ENCODE measurements at places on chromosomes 5 and 9.
A peak's percentile ranks its signal among the peaks of the same experiment; 100 is the strongest.

GRCh38 chr9:74760031-74760700 lies 127.6 kb downstream of the TRPM6 start:
- DNase-seq = no peak

GRCh38 chr5:6183391-6184390 lies 194.7 kb downstream of the MED10 start:
- DNase-seq = no peak

GRCh38 chr9:89619424-89620138 lies 14.8 kb downstream of the GADD45G start:
- no peak for DNase-seq

GRCh38 chr5:5139777-5140478 lies at the start of gene ADAMTS16:
TSS of gene ADAMTS16 (plus strand) at chr5:5140330. CDS start at chr5:5140468, 138 bp downstream.
- DNase-seq = no peak

- peak; percentile 44 for DNase-seq
Observed at GRCh38 chr9:72951520-72952380, 1.1 kb downstream of the ALDH1A1 start.

GRCh38 chr5:186091-187041 lies 4.9 kb upstream of the LRRC14B start:
- DNase-seq = peak; percentile 58

DNA sequence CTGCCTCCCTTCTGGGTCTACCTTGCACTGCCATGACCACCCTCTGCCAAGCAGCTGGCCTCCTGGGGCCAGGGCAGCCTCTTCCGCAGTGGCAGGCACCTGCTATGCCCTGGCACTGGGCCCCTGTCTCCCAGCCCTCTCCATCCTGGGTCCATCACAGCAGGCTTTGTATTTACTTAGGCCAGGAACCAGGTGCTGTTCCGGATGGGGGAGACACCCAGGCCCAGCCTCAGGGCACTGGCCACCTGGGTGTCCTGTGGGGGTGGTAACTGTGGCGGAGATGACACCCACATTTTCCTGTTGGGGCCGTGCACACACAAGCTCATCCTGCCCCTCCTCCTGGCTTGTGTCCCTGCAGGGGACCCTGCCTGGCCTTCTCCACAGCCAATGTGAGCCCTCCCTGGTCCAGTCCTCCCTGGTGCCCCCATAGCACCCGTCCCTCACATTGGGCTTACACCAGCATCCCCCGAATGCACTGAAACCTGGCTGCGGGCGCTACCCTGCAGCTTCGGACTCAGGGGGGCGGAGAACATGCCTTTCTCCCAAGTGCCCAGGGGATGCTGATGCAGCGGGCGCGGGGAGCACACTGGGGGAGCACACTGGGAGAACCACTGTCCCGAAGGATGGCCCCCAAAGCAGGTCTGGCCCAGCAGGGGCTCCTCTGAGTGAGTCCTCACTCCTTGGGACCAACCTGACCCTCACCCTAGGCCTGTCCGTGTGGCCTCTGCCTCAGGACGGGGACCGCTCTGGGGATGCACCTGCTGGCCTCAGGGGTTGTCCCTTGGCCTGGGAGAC lies 17.9 kb downstream of the FAM163B start:
- no peak for DNase-seq

GRCh38 chr5:143093452-143094086 lies 309.9 kb downstream of the NR3C1 start:
- no peak for DNase-seq

GRCh38 chr5:135826994-135827671 lies 7.3 kb upstream of the SLC25A48 start:
- DNase-seq = no peak

- DNase-seq = no peak
Observed at GRCh38 chr5:5887833-5888232, 465.4 kb downstream of the ICE1 start.

- DNase-seq = no peak
Observed at GRCh38 chr5:140554454-140554853, 2.8 kb downstream of the SRA1 start.

- no peak for DNase-seq
Observed at GRCh38 chr5:81068635-81069034, 108.5 kb downstream of the RASGRF2 start.

DNA sequence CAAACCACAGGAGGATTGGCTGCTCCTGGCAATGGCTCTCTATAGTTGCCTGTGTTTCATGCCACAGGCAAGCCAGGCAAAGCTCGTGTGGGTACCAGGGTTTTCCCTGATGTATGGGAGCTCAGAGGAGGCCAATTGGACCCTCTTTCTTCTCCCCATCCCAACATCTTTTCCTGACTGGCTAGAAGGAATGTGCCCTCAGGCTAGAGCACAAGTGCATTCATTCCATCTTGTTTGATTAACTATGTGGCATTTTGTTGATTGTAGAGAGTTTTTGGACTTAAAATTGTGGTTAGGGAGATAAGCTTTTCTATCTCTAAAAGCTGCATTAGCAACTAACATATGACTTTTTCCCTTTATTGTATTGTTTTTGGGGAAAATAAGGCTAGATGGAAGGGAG lies 561.3 kb downstream of the PSAT1 start:
- no peak for DNase-seq

DNA sequence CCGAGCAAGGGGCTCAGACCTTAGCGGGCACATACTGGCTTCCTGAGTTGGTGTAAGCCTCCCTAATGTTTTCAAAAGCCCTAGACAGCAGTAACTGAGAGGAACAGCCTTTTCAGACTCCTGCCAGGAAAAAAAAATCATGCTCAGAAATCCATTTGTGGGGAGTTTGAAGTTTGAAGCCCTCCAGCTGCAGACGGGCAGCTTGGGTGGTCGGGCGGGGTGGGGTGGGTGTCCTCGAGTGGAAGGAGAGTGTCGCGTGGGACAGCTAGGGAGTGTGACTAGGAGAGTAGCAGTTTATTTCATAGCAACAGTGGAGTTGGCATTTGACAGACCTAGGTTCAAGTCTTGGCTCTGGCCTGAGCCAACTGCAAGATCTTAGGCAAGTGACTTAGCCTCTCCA lies 90.7 kb upstream of the PITX1 start:
- DNase-seq = no peak

GRCh38 chr5:164361986-164362385 lies 856.6 kb downstream of the MAT2B start:
- DNase-seq = no peak

GRCh38 chr5:113293975-113294310 lies 140.8 kb downstream of the TSSK1B start:
- peak; percentile 68 for DNase-seq

DNA sequence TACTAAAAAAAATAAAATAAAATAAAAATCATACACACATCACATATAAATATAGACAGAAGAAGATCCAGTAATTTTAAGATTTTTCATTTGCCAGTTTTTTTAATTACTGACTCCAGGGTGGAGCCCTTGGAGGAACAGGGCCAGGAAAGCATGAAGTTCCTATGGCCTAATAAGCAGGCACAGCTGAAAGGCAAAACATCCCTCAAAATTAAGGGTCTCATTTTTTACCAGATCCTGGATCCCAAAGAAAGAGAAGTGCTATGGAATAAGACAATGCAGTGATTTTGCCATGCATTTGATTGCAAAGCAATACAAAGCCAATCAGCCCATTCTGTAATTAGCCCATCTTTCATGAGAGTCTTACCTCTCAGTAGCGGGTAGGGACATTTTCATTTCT lies 11.3 kb upstream of the DTWD2 start:
- no peak for DNase-seq

GRCh38 chr9:1005043-1005667 lies 28.7 kb downstream of the DMRT3 start:
- peak; percentile 52 for DNase-seq

DNA sequence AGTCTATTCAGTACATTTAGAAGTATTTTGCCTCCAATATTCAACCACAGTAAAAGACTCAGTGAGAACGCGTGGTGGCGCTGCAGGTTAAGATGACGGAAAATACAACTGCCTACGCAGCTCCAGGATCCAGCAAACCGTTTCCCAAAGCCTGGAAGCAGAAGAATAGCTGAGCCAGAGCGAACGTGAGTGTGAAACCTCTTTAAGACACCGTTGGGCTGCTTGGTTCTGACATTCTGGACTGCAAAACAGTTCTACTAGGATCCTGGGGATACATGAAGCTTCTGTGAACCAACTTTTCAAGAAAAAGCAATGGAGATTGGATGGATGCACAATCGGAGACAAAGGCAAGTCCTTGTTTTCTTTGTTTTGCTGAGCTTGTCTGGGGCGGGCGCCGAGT lies at the start of gene PCDHB16:
Gene PCDHB16, plus strand, starts transcription at position 140 of the 400 bp plus-strand sequence. Its CDS starts 173 bp downstream, at position 313.
- peak; percentile 16 for DNase-seq

DNA sequence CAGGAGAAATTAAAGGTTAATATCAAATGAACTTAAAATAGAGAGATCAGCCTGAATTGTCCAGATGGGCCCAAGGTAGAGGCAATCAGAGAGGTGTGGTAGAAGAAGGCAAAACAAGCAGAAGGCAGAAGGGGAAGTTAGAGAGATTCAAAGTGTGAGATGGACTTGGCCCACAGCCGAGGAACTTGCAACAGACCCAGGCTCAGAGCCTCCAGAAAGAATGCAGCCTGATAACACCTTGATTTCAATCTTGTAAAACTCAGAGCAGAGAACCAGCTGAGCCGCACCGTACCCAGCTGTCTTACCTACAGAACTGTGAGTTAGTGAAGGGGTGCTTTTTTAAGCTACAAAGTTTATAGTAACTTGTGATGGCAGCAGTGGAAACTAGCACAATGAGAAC lies 190.9 kb downstream of the RFK start:
- DNase-seq = no peak

GRCh38 chr5:55467862-55468551 lies 66.8 kb downstream of the PLPP1 start:
- peak; percentile 59 for DNase-seq

DNA sequence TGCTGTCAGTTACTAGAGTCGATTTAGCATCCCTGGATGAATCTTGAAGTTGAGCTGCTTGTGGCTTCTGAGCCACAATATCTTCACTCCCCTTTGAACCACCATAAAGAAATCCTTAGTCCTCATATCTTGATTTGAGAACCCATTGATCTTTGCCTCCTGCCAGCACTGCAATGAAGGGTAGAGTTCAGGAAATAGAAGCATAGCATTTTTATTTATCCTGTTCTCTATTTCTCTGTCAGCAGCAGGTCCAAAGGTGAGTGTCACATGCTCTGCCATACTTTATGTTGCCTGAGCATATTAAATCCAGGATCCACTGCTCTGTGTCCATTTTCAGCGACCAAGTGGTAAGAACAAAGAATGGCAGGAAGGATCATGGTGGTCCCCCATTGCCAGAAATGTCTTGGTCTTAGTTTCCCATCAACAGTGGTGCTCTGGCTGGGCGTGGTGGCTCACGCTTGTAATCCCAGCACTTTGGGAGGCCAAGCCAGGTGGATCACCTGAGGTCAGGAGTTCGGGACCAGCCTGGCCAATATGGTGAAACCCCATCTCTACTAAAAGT lies 80.2 kb upstream of the PANK3 start:
- no peak for DNase-seq

DNA sequence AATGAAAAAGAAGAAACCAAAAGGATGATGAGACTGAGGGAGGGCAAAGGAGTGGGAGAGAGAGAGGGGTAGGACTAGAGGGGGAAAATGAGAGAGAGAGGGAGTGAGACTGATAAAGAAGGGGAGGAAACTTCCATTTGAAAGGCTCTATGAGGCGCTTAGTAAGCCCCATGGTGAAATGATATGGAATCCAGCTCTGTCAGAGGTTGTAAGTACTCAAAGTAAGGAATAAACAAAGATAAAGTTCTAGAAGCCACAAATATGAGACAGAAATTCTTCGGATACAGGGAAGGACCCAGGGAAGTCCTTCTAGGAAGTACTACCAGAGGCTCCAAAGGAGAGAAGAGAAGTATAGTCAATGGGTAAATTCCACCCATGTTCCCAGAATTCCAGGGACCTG lies 21.7 kb upstream of the VLDLR start:
- no peak for DNase-seq

DNA sequence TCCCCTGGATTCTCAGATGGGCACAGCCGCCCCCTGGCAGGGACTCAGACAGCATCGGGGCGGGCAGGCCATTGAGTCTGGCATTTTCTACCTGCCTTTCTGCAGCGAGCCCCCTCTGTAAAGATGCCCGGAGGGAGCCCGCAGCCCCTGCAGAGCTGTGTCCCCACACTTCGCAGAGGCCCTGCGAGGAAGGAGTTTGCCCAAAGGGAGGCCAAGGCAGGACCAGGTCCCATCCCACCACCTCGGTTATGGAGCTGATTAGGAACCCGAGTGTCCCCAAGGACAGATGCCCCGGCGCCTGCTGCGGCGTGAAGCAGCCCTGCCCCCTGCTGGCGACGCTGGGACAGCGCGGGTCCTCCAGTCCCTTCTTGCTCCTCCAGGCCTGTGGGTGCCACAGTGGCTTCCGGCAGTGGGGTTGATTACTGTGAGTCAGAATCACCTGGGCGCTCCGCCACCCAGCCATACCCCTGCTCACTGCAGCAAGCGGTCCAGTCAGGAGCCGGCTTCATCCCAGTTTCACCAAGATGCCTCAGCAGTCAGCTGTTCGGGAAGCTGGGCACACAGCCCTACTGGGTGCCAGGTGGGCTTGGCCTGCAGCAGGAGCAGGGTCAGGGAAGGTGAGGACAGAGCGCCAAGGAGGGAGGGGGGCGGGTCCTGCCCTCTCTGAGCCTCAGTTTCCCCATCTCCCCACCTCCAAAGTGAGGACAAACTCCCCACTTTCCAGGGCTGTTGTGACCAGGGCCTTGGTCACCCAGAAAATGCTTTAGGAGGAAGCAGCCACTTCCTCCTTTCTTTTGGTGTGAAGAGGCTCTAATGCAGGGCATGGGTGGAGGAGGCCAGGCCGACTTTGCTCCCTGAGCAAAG lies 117.2 kb downstream of the RXRA start:
- DNase-seq = peak; percentile 70

- no peak for DNase-seq
Observed at GRCh38 chr5:132871459-132872284, 1.8 kb upstream of the LEAP2 start.

DNA sequence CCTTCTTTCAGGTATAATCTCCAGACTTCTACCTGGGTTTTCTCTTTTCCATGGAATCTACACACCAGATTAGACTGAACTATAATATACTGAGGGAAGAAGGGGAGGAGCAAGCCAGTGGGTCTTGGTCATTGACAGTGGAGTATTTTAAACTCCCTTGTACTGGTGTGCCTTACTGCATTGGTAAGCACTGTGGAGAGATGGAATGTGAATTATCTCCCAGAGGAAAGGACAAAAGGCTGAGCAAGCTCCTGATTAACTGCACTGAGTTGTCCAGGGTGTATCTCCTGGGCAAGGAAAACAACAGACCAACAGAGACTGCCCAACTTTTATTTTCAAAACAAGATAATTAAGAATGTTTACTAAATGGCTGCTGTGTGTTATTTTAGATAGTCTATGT lies 29.8 kb upstream of the SLCO6A1 start:
- no peak for DNase-seq

DNA sequence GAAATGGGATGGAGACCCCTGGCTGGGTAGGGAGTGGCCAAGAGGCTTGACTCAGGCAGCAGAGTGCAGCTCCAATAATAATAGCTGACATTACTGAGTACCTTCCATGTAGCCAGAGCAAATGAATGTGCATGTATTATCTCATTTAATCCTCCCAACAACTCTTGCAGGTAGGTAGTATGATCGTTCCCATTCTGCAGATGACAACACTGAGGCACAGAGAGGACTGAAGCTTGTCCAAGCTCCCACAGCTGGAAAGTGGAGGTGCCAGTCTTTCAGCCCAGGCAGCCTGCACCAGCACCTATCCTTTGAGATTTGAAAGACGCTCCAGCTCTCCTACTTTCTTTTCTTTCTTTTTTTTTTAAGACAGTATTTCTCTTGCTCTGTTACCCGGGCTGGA lies 87.6 kb downstream of the PCDH1 start:
- DNase-seq = no peak

All from endothelial cell of umbilical vein (primary cell).